ENCODE measurements at places on chromosomes 2 and 18.

GRCh38 chr2:234300391-234300925 lies 196.4 kb downstream of the ARL4C start:
- DNase-seq, result no peak

DNA sequence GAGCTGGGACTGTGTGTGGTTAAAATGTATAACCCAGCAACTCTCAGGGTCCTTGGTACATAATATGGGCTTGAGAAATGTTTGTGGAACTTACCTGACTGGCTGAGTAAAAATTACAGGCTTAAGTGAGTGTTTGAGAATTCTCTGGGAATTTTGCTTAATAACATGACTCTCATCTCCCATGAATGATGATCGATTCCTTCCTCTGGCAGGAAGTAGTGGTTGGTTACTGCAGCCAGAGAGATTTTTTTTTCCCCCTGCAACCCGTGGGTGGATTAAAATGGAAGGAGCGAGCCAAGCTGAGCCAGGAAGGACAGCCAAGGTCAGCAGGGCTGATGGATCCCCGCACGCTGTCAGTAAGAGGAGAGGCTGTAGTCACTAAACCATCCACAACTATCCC lies 40.6 kb upstream of the RFX8 start:
- no peak for DNase-seq

DNA sequence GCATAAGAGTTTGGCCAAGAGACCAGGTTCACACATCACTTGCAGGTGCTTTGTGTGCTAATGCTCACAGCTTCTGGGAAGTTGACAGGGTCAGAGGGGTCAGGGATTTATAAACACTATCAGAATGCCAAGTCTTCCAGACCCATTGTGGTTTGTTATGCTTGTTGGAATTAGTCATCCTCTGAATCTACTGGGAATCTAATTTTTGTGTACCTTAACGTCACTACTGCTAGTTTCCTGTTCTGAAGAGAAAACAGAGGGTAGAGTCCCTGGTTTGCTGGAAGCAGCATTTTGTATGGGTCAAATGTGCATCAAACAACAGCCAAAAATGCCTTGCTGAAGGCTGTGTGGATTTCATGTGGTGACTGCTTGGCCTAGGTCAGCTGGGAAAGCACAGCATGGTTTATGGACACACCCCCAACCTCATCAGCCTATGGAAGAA lies 33.3 kb downstream of the ANTXR1 start:
- no peak for DNase-seq

DNA sequence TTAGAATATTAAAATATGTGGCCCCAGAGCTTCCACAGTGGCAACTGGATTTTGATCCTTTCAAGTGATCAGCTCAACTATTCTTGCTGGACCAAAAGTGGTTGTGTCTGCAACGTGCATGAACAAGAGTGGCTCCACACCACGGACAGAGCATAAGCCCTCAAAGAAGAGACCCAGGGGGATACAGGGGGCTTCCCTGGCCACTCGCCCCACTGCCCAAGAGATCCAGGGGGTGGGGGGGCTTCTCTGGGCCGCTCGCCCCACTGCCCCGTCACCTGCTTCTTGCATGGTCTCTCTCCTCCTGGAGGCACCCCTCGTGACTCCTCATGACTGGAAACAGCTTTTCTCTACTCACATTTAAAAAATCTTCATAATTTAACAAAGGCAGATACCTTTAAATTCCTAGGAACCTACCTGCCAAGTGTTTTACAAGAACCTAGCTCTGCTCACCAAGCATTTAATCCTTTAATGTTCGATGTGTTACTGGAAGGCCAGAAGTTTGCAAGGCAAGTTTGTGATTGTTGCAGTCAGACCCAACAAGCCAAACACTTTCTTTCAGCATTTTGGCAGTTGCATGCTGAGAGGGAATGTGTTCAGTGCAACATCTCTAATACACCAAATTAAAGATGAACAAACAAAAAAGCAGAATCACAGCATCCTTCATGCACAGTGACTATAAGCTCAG lies 174.3 kb downstream of the BCL2 start:
- no peak for DNase-seq

DNA sequence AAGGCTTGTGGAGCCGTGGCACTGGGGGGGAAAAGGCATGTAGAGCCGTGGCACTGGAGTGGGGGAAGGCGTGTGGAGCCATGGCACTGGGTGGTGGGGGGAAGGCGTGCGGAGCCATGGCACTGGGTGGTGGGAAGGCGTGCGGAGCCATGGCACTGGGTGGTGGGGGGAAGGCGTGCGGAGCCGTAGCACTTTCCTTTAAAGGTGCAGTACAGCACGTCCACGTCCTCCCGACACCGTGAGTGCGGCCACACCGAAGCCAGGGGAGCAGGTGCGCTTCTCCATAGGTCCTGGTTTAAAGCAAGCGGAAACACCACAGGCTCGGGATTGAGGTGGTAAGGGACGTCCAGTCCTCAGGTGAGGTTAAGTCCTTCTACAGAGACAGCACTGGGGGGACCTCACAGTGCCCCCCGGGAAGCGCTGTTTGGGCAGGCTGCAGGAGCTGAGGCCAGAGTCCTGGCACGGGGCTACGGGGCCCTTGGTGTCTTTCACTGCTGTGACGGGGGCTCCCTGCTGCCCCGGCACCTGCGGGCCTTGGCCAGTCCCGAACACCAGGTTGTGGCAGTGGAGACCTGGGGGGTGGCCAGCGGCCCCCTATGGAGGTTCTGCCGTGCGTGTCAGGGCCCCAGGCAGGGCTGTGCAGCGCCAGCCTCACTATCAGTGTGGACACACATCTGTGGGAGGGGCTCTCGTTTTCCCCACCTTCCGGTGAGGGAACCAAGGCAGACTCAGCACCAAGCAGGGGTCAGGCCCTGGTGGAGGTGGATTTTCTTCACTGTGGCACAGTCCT lies 93.0 kb upstream of the CTDP1 start:
- DNase-seq, result no peak

DNA sequence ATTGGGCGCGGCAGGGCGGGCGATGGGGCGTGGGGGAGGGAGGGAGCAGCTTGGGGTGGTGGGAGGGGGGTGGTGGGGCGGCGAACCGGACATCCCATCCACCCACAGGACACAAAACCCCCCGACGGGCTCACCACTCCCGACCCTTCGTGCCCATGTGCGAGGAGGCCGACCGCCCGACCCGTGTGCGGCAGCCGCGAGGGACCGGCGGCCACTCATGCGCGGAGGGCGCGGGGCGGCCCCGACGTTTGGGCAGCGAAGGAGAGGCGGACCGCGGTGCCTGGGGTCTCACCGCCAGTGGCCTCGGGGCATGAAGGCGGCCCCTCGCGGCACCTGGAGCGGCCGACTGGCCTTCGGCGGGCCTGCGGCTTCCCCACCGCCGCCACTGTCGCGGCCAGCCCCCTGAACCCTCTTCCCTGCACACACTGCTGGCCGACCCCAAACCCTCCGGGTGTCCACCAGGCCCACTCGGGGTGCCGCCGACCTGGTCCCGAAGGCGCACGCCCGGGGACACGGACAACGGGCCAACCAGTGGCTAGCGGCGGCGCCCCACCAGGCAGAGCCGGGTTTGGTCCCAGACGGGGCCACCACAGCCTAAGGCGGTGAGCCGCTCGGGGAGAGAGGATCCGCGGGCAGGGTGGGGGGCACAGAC lies 94.6 kb upstream of the ANKRD30BL start:
- no peak for DNase-seq

- DNase-seq, result no peak
Measured at GRCh38 chr2:154992826-154993225, 294.3 kb downstream of the KCNJ3 start.

DNA sequence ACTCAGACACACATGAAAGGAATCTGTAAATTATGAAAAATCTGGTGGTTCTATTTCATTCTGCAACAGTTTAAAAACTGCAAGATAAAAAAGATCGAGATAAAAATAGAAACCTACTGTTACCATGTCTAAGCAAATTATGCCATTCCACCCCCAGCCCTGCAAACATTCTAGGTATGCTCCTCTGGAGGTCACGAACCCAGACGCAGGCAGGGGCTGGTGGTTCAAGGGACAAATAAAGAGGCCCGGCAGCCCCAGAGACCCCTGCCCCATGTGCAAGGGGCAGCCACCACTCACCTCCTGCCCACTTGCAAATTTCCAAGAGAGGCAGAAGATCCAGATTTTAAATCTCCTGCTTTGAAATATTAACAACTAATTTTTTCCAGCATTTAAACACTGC lies 210.5 kb downstream of the ANAPC1 start:
- no peak for DNase-seq

GRCh38 chr2:74502147-74502719 lies 2.8 kb upstream of the LBX2 start:
- DNase-seq, result no peak

- no peak for DNase-seq
Measured at GRCh38 chr2:127128445-127128904, 21.5 kb upstream of the BIN1 start.

GRCh38 chr18:66124394-66124793 lies 373.6 kb downstream of the CDH7 start:
- DNase-seq, result no peak

DNA sequence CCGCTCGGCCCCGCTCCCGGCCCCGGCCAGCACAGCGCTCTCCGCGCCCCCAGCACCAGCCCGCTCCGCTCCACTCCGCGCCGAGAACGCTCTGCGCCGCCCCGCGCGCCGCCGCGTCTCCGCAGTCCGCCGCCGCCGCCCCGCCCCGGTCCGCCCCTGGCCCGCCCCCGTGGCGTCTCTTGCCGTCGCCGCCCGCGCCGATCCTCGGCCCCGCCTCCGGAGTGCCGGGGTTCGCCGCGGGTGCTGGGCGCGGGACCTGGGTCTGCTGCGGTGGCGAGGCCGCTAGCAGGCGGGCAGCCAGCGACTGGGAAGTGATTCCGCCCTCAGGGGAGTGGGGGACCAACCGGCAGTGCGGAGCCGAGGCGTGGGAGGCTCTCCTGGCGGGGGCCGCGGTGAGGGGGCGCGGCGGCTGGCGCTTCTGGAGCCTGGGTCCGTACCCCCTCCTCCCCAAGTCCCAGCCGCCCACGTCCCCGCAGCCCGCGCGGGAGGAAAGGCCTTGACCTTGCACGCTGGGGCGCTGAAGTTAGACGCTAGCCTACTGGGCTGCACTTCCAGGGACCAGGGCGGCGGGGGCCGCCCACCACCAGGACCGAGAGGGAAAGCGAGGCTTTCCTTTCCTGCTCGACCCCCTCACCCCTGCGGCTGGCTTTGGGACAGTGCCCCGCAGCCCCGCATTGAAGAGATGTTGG lies at the start of gene HS6ST1:
Gene HS6ST1 (minus strand): TSS at position 93 of the 689 bp plus-strand sequence. CDS start 305 bp downstream, outside the sequence.
- peak; percentile 79 for DNase-seq

DNA sequence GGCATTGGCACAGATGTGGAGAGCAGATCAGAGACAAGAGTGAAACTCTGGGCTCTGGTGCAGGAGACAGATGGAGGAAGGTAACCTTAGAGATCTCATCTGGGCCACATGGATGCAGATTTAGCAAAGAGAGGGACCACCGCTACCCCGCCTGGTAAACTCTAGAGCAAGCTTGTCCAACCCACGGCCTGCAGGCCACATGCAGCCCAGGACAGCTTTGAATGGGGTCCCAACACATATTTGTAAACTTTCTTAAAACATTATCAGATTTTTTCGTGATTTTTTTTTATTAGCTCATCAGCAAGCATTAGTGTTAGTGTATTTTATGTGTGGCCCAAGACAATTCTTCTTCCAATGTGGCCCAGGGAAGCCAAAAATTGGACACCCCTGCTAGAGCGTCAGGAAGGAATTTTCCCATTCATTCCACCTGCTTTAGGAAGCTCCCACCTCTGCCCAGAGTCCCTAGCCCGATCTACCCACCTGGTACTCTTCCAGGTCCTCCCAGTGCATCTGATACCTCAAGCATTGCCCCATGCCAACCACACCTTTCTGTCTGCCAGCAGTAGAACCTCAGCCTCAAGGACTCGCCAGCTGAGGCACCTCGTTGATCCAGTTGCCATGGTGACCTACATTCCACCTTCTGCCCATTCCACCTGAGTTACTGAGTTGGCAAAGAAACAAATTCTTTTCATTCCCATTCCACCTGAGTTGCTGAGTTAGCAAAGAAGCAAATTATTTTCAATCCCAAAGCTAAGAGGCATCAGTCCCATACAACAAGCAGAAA lies at the start of gene CIB4:
Gene CIB4 (minus strand): TSS at position 586 of the 784 bp plus-strand sequence. CDS start 52 bp downstream, at position 534.
- DNase-seq, result no peak

DNA sequence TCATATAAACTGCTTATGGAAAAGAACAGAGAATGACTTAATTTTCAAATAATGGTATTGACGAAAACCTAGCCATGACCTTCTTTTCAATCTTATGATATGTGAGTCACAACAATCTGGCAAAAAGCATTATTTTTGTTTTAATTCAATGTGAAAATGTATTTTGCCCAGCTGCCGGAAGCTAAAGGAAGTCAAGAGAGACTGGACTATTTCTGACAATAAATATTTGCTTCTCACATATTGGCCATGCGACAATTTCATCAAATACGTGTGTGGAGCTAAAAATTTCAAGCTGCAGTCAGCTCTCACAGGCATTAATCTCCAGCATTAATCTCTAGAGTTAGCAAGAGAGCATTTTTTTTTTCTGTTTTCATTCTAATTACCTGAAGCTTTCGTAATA lies 881.0 kb downstream of the CPS1 start:
- no peak for DNase-seq

- DNase-seq, result no peak
Measured at GRCh38 chr2:59112258-59112657, 871.1 kb upstream of the FANCL start.

GRCh38 chr2:67221266-67221665 lies 175.9 kb upstream of the ETAA1 start:
- no peak for DNase-seq

- DNase-seq, result no peak
Measured at GRCh38 chr2:111117598-111118480, 2.9 kb upstream of the BCL2L11 start.

DNA sequence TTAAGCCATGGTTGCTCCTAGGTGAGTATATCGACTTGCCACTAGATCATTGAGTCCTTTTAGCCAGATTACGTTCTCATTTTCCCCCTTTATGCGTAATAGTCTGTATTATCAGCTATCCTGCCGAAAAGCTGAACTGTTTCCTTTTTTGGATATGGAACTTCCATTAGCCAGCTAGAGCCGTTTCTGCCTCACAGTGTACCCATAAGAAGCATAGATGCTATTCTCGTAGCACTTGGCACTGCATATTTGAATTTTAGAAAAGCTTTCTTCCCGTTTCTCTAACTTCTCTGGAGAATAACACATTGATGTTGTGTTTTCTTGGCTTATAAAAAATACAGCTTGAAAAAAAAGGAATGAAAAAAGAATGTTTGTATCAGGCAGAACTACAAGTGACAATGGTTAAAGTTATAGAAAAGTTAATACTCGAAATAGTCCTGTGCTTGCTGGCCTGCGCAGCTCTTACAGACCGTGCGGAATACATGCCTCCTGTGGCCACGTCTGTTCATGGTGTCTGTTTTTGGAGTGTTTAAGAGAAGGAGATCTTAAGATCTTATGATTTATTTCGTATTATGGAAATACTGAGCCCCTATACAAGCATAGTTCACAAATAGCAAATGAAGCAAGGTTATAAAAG lies 710 bp downstream of the DUSP19 start:
- DNase-seq, result no peak
